GM13976 (cell line): ENCODE measurements at places on chromosomes 13 and 19.

- no peak for DNase-seq
These were observed 111.0 kb downstream of the FNDC3A start for GRCh38 chr13:49086722-49087121.

GRCh38 chr13:85693889-85694511, 105.2 kb downstream of the SLITRK6 start:
- no peak for DNase-seq

DNA sequence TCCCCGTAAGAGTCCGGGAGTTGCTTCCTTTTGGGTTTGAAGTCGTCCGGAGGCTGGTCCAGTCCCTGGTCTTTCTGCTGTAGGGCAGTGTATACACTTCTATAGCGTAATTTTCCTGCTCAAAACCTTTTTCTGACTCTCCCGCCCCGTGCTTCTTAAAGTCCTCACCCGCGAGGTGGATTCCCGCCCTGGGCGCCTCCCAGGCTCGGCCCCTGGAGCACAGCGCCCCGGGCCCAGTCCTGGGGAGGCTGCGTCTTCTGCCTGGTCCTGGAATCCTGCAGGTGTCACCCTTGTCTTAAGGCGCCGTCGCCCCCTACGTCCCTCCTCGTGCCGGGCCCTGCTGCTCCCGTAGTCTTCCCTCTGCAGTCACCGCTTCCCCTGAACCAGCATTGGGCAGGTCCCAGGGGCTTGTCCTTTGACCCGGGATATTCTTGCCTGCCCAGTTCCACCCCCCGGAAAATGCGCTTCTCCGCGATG, 34.4 kb upstream of the ZNF808 start:
- peak; percentile 13 for DNase-seq

DNA sequence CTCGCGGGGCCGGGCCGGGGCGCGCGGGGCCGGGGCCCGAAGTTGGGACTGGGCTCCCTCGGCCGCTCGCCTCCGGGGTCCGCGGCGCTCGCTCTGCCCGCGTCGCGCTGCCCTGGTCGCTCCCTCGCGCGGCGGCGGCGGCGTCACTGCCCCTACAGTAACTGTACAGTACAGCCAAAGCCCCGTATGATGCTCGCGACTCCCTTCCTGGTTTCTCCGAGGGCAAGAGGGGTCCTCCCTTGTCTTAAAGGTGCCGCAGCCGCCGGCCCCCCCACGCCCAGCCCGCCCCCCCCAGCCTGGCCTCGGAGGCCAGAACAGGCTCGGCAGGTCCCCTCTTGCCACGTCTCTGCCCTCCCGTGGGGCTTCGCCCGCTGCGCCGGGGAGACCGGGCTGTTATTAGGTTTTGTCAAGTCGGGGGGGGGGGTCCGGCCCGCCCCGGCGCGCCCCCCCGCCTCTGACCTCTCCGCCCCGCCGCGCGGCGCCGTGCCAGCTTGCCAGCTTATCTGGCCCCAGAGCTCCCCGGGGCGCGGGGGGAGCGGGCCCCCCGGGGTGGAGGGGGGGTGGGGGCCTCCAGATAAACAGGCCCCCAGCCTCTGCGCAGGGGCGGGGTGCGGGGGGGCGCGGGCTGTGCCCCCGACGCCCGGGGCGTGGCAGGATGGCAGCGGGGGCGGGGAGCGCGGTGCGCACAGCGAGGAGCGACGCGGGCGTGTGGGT, at the start of gene ZBTB7A:
Gene ZBTB7A, minus strand, starts transcription at position 218 of the 714 bp plus-strand sequence. CDS start 11,667 bp downstream, outside the sequence.
- peak; percentile 80 for DNase-seq

DNA sequence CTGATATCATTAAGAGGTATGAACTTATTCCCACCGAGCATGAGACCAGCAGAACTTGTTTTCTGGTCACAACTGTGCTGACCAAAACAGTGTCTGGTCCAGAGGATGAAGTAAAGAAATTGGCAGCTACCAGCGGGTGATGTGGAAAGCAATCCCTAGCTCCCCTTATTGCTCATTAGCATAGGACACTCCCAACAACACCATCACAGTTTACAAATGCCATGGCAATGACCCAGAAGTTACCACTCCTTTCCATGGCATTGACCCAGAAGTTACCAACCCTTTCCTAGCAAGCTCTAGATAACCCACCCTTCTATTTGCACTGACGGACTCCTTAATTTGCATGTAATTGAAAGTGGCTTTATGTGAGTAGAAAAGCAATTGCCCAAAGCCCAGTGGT, 1856.1 kb downstream of the OLFM4 start:
- DNase-seq: no peak

- DNase-seq: no peak
These were observed 60.1 kb downstream of the DCT start for GRCh38 chr13:94419304-94419924.

- no peak for DNase-seq
These were observed 166.7 kb upstream of the TSHZ3 start for GRCh38 chr19:31515931-31516330.

DNA sequence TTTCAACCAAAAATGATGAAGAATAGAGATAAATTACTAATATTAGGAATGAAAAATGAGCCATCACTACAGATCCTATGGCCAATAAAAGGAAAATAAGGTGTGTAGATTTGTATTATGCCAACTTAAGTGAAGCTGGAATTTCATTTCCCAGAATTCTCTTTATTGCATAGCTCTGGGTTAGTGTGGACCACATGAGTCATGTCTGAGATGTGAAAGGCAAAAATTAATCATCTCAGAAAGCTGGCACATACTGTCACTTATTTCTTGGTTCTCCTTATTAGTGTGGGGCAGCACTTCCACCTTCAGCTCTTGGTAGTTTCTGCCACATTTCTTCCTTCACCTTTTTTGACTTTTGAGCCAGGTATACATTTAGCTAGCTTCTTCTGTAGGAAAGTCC, 82.6 kb downstream of the KATNAL1 start:
- DNase-seq: no peak

DNA sequence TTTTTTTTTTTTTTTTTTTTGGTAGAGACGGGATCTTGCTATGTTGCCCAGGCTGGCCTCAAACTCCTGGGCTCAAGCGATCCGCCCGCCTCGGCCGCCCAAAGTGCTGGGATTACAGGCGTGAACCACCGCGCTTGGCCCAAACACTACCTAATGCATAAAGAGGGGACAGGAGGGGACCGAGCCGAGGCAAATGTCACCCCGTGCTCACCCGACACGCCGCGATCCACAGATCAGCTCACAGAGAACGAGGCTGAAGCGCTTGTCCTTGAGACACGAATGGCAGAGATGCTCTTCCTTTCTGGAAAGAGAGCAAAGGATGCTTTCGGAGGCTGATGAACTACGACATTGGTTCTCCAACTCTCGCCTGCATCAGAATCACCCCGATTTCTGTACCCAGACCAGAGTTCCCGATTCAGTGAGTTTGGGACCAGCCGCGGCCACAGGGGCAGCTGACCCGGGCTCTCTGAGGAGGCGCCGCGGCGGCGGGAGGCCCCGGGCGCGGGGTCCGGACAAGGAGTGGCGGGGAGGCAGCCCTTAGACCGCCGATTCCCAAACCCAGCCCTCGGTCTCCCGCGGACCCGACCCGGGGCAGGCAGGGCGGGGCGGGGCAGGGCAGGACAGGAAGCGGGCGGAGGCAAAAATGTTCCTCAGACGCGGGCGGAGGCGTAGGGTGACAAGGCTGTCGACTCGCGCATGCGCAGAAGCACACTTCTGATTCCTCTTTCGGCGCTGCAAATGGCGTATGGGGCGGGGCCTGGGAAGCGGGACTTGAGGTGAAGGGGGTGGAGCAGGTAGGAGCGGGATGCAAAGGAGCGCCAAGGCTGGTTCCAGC, at the start of gene ZNF699:
Gene ZNF699, minus strand, starts transcription at position 700 of the 835 bp plus-strand sequence. CDS start 4,719 bp downstream, outside the sequence.
- peak; percentile 96 for DNase-seq

GRCh38 chr19:35561436-35561835, 2.0 kb downstream of the ATP4A start:
- DNase-seq: no peak

DNA sequence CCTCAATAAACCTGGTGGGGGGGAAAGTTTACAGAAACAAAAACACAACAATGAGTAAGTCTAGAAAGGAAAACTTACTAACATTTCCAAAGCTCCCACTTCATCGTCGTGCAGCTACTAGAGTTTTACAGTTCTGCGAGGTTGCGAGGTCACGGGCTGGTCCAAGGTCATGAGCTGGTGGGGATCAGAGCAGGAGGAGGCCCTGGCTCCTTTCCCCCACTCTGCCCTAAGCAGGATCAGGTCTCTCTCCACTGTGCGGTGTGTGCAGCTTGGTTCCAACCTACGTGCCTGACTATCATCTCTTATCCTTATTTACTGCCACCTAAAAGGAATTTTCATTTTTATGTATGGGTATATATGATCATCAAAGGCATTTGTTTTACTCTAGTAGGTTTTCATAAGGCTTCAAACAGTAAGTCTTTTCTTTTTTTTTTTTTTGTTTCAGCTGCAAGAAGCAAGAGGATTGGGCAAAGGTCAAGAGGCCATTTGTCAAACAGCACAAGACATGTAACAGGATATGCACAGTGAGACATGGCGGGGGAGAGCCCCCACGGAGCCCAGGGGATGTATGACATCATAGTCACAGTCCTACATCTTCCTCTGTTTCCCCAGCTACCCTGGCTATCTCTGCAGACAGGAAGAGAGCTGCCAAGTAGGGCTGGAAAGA, 76.6 kb upstream of the POMP start:
- peak; percentile 45 for DNase-seq

DNA sequence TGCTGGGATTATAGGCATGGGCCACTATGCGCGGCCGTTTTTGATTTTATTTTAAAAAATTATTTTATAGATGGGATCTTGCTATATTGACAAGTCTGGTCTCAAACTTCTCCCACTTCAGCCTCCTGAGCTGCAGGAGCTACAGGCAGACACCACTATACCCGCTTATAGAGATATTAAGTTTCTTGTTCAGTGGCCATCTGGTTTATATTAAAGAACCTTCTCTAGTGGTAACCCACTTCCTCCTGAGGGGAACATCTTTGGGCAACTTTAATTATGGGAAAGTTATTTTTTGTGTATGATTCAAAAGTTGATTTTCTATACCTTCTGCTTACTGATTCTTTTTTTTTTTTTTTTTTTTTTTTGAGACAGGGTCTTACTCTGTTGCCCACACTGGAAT, 172.7 kb downstream of the KLF5 start:
- no peak for DNase-seq

- no peak for DNase-seq
These were observed 73.0 kb downstream of the IPO5 start for GRCh38 chr13:98026457-98026857.
